ENCODE measurements at places on chromosomes 6 and 20.

- no peak for DNase-seq
Observed at GRCh38 chr6:394641-395289, 3.2 kb downstream of the IRF4 start.

DNA sequence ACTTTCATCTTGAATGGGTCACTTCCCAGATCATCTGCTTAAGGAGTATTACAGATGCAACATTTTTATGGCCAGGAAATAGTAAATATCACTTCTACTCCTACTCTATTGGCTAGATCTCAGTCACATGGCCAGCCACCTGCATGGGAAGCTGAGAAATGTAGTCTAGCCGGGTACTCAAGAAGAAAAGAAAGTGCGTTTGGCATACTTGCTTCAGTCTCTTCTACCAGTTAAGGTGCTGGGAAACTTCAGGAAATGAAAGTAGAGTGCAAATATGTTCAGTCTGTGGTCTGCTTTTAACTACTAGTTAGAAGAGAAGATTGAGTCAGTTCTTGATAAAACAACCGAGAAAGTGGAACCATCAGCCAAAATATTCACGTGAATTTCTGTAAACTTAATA lies 129.2 kb downstream of the PDSS2 start:
- no peak for DNase-seq

DNA sequence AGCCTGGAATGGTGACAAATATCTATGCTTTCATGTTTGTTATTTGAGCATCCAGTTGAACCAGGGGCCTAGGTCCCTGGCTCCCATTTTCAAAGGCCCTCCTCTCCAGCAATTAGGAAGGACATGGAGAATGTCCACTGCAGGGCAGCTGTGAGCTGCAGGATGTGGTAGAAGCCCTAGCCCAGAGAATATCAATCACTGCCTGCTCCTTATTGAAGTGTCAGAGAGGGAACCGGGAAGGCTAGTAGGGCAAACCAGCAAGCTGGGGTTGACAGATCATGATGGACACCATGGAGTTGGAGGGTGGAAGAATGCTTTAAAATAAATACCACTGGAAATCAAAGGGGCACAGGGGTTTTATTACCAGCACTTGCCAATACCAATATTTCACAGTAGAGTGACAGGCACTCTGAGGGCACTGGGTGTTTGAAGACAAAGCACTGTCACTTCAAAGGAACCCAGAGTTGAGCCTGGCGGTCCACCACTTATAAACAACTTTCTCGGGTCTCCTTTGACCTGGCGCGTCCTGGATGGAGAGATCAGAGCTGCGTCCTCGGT lies 47.7 kb downstream of the ZNF831 start:
- no peak for DNase-seq

GRCh38 chr20:34362502-34363061 lies 491 bp upstream of the ITCH start:
- no peak for DNase-seq

DNA sequence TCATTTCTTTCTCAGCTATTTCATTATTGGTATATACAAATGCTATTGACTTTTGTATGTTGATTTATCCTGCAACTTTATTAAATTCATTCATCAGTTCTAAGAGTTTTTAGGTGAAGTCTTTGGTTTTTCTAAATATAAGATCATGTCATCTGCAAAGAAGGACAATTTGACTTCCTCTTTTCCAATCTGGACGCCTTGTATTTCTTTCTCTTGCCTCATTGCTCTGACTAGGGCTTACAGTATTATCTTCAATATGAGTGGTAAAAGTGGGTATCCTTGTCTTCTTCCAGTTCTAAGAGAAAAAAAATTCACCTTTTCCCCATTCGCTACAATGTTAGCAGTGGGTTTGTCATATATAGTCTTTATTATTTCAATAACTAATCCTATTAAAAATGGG lies 38.0 kb downstream of the KIF16B start:
- no peak for DNase-seq

GRCh38 chr6:75893058-75893775 lies 144.2 kb downstream of the MYO6 start:
- peak; percentile 40 for DNase-seq

- DNase-seq, result no peak
Observed at GRCh38 chr20:32205110-32205842, 2.3 kb downstream of the PLAGL2 start.

DNA sequence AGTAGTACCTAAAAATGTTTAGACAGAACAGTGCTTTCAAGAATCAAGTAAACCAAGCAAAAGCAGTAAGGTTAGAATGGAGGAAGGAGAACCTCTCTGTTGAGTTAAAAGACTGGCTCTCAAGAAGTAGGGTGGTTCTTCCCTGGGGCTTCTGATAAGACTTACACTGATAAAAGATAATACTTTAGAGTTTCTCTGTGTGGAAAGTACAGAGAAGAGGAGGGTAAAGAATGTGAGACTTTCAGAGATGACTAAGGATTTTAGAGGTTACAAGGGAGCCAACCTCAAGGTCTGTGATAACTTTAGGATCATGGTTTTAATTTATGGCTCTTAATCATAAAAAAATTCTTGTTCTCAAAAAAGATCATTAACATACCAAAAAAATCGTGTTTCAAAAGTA lies 30.9 kb upstream of the ALDH8A1 start:
- no peak for DNase-seq

GRCh38 chr6:8047541-8048292 lies 16.5 kb downstream of the BLOC1S5 start:
- no peak for DNase-seq

DNA sequence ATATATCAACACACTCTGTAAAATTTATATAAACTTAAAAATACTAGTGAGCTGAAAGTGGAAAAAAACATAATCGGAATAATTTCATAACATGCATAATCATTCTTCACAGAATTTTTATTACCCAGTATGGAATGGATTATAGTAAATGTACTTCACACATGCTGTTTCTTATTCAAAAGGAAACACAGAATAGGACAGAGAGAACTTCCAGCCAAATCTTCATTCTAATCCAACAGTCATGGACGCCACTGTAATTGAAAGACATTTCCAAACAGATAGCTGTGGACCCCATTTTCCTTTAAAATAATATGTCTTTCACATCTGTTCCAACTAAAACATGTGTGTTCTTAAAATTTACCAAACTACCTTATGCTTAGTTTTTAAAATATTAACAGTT lies 126.6 kb upstream of the RUNX2 start:
- DNase-seq, result no peak

DNA sequence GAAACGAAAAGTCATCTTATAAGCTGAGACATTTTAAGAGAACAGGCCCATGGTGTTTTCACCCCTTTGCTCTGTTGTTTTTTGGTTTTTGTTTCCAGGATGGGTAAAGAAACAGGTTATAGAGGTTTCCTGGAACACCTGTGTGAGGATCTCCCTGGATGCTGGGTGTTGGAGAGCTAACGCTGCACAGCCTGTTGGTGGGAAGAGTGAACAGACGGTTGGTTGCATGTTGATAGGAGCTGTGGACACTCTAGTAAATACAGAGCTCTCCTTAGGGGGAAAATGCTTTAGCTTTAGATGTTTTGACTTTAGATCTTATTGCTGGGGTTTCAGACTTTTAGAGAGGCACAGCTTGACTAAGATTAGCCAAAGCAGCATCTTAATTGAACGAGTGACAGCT lies 235.2 kb downstream of the SOX4 start:
- DNase-seq, result no peak

DNA sequence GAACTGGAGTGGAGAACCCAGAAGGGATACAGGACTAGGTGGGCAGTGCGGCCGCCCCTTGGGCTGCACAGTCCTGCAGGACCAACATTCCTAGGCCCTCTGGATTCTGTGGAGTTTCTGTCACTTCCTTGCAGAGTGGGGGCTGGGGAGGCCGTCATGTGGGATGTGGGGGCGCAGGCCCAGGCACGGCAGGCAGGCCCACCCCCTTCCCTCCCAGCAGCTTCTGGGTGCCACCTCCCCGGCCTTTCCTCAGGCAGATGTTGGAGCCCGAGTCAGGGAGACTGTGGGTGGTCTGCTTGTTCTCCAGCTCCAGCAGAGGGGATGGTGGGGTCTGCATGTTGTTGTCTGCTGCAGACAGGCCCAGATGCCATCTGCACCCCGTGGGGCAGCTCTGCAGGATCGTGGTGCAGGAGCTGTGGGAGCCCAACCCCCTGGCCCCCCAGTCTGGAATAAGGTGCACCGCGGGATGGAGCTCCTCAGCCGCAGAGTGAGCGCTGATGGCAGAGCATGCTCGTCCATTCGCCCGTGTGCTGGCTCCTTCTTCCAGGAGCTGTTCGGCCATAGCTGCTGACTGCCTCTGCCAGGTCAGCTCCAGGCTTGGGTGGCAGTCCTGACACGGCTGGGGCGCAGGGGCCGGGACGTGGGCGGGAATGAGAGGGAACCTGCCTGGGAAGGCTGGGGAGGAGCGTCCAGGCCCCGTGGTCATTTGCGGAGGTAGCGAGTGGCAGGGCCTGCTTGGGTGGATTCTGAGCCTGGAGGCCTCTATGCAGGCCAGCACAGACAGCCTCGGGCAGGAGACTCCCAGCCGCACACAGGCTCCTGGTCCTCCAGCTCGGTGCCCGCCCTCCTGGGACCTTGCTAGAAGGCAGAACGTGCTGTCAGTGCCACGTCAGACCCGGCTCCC lies 18.1 kb downstream of the SLC17A9 start:
- no peak for DNase-seq

DNA sequence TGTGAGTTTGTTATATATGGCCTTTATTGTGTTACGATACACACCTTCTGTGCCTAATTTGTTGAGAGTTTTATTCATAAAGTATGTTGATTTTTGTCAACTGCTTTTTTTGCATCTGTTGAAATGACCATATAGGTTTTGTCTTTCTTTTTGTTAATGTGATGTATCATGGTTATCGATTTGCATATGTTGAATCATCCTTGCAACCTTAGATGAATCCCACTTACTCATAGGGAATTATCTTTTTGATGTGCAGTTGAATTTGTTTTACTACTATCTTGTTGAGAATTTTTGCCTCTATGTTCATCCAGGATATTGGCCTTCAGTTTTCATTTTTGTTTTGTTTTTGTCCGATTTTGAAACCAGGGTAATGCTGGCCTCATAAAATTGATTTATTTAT lies 45.7 kb upstream of the TPD52L1 start:
- DNase-seq, result no peak

GRCh38 chr6:106005013-106005412 lies 81.1 kb upstream of the PRDM1 start:
- DNase-seq, result no peak

- DNase-seq, result no peak
Observed at GRCh38 chr6:130895516-130895915, 68.3 kb downstream of the SMLR1 start.

- no peak for DNase-seq
Observed at GRCh38 chr6:167550941-167551627, 226.2 kb downstream of the TTLL2 start.

GRCh38 chr6:121816361-121816760 lies 380.9 kb downstream of the GJA1 start:
- no peak for DNase-seq

DNA sequence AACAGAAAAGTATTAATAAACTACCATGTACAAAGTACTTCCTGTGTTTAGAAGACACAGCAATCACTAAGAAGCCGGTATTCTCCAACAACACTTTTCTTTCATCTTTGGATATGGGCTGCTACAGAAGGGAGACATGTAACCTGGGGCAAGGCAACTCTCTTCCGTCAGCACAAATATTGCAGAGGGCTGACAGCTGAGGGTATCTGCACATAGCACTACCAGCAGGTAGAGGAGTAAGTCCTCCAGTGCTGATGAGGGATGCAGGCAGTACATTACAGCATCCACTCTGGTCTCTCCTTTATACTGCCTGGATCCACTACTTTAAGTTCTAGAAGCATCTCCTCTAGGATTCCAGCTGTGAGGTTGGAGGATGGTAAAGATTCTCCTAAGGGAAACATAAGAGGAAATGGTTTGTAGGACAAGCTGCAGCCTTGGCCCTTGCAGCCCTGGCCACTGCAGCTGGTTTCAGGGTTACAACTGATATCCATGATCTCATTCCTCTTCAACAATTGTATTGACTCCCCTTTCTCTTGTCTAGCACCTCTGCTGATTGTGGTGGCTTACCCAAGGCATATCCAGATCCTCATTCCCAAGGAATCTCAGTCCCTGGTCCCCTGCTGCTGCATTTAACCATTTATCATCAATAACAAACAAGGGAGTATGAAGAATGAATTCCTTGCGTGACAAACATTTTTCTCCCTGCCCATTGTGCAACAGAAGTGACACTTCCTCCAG lies 110.7 kb upstream of the ADGRF1 start:
- DNase-seq, result peak; percentile 31

GRCh38 chr20:43543138-43543537 lies 15.7 kb upstream of the SGK2 start:
- no peak for DNase-seq

DNA sequence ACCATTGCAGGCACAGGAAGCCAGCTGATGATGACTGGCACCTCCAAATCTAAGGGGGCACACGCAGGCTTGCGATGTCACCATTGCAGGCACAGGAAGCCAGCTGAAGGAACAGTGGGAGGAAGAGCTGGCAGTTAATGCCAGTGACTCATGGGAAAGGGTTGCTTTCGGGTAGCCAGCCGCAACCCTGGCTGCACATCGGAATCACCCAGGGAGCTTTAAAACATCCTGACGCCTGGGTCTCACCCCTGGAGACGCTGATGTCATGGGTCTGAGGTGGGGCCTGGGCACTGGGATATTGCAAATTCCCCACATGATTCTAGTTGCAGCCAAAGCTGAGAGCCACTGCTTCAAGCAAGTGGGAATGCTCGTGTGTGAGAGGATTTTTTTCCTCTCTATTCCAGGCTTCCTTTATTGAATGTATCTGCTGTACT lies 16.1 kb upstream of the CCN6 start:
- DNase-seq, result no peak

- no peak for DNase-seq
Observed at GRCh38 chr6:143298071-143298470, 152.4 kb downstream of the ADAT2 start.

GRCh38 chr6:136701045-136701444 lies 91.2 kb downstream of the MAP3K5 start:
- DNase-seq, result no peak

- DNase-seq, result no peak
Observed at GRCh38 chr6:9717568-9717967, 697.3 kb downstream of the TFAP2A start.

GRCh38 chr6:136767570-136768309 lies 24.5 kb downstream of the MAP3K5 start:
- no peak for DNase-seq

DNA sequence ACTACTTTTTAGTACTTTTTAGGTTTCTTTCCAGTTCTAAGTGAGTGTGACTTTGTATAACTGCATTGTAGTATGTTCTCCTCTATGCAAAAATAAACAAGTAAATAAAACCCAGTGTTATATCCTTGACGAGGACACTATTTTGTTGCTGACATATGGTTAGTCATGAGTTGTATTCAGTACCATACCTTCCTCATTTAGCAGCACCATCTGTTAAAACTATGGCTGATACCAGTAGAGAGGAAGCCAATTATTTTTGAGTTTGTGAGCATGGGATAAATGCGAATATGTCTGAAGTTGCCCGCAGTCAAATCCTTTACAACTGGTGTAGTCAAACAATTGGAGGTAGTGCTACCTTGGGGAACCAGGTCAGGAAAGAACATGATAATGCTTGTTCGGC lies 74.1 kb downstream of the CDKAL1 start:
- no peak for DNase-seq

- DNase-seq, result no peak
Observed at GRCh38 chr6:151004383-151005024, 139.0 kb downstream of the MTHFD1L start.

GRCh38 chr6:18507561-18507960 lies 120.4 kb downstream of the RNF144B start:
- DNase-seq, result no peak

- no peak for DNase-seq
Observed at GRCh38 chr20:25421102-25421501, 13.6 kb downstream of the GINS1 start.

- DNase-seq, result no peak
Observed at GRCh38 chr20:1291191-1291741, 25.2 kb downstream of the SNPH start.

- DNase-seq, result no peak
Observed at GRCh38 chr6:90221403-90221802, 75.2 kb downstream of the BACH2 start.

Measured in iPS-NIHi11 (cell line).